ENCODE measurements at places on chromosomes 4 and X.

GRCh38 chr4:138209094-138209493 is 33.1 kb downstream of the SLC7A11 start:
- no peak for DNase-seq

DNA sequence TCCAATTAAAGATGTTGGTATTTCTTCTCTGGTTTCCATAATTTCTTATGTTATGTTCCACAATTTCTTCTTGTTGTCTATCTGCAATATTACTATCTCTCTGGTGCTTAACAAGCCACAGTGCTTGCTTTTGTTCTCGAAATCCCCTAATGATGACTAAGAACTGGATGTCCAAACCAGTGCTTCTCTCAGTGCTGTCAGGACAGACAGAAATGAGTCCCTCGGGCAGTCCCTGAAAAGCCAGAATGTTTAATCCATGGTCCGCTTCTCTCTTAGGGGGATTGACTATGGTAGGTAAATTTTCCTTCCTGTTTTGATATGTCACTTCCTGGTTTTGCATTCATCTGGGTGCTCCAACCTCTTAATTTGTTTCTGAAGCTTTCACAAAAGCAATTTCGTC is 321.6 kb upstream of the PCDH10 start:
- no peak for DNase-seq

- no peak for DNase-seq
Observed at GRCh38 chrX:56029188-56029587, 203.0 kb upstream of the KLF8 start.

DNA sequence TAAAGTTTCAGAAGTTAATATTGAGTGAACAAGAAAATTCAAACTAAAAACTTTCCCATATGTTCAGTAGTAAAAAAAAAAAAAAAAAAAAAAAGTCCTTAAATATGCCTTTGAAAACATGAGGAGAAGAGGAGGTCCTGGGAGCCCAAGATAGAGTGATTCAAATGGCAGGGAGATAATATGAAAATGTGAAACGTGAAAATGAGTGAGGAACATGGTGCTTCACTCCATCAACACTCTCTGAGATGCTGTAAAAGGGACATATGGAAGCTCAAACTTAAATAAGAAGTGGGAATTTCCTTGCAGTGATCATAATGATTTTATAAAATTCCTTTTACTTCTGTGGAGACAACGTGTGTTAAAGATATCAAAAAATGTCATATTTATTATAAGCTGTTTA is 423.9 kb downstream of the PABPC4L start:
- no peak for DNase-seq

DNA sequence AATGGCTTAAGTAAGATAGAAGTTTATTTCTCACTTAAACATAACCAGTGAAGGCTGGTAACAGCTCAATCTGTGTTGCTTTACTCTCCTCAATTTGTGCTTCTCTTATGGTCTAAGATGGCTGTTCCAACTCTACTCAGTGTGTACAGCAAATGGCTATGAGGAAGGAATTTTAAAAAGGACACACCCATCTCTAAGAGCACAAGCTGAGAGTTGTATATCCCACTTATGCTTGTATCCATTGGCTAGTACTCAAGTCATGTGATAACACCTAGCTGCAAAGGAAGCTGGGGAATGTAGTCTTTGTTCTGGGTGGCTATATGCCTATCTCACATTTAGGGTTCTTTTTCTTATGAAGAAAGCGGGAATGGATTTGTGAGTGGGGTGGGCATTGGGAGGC is 63.3 kb downstream of the GPAT3 start:
- no peak for DNase-seq

- DNase-seq, result no peak
Observed at GRCh38 chr4:108651014-108651791, 804 bp downstream of the OSTC start.

DNA sequence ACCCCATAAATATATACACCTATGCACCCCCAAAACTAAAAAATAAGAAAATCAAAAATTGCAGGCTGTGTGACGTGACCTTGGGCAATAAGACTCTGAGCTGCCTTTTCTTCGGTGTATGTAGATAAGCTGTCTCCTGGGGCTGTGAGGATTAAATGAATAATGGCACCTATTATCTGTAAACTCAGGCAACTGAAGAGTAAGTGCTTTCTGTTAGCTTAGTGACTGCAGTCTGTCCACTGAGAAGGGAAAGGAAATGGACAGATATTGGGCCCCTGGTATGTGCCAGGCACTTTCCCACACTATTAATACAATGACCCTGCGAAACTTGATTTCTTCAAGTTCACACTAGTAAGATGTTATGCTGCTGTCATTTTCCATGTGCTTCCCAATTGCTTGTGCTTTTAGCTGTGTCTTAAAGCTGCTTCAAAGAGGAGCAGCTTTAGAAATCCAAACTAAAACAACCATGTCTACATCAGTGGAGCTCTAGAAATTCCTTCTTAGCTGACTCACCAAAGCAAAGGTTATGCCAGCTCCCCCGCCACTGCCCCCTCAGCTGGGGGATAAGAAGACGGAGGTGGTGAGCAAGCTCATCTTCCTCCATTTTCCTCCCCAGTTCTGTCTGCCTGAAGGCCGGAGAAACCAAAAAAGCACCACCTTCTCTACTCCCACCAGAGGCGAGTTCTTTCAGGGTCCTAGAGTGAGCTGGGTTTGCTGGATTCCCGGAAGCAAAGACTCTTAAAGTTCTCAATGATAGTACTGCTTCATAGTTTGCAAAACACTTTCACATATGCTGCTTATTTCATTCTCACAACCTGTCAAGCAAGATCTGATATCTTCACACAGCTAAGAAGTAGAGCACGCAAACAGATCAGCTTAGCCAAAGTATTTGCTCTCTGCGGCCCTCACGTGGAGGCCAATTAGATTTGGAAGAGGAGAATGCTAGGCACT is 8.8 kb upstream of the DGAT2L6 start:
- no peak for DNase-seq

- no peak for DNase-seq
Observed at GRCh38 chr4:149521611-149522425, 293.8 kb downstream of the IQCM start.

DNA sequence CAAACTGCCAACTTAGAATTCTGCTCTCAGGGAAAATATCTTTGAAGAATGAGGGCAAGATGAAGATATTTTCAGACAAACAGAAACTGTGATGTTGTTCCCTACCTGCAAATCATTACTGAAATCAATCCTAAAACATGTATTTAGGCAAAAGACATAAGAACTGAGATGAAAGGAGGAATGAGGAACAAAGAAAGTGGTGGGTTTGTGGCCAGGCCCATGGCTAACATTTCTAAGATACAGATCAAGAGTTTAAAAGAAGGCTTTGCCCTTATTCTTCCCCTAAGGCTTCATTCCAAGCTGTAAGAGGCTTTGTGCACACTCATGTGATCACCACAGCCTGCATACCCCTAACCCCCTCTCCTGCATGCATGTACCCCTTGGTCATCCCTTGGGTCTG is 46.5 kb downstream of the ADGRG2 start:
- no peak for DNase-seq

DNA sequence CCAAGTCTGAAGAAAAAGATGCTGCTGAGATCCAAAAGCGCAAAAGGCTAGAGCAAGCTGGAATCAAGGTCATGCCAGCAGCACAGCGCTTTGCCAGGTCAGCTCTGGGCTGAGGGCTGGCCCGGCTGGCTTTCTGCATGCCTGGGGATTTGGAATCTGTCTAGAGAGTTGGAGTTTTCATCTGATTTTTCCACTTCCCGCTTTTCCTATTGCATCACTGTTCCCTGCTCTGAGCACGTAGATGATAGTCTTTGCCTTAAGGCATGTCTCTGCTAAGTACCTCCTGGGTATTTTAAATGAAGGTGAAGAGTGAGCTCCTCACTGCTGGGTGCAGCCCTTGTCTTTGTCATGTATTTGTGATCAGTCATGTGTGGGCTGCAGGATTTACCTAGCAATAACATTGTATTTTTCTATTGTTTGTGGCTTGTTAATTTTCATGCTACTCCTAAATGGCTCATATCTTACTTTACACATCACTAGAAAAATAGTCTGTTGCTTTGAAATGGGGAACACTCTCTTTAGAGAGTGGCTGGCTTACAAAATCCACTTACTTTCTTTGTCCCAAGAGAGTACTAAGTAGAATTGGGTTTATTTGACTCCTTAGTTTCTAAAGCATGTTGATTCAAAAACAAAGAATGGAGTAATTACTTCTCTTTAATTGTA is 82.8 kb downstream of the LIMCH1 start:
- DNase-seq, result no peak

DNA sequence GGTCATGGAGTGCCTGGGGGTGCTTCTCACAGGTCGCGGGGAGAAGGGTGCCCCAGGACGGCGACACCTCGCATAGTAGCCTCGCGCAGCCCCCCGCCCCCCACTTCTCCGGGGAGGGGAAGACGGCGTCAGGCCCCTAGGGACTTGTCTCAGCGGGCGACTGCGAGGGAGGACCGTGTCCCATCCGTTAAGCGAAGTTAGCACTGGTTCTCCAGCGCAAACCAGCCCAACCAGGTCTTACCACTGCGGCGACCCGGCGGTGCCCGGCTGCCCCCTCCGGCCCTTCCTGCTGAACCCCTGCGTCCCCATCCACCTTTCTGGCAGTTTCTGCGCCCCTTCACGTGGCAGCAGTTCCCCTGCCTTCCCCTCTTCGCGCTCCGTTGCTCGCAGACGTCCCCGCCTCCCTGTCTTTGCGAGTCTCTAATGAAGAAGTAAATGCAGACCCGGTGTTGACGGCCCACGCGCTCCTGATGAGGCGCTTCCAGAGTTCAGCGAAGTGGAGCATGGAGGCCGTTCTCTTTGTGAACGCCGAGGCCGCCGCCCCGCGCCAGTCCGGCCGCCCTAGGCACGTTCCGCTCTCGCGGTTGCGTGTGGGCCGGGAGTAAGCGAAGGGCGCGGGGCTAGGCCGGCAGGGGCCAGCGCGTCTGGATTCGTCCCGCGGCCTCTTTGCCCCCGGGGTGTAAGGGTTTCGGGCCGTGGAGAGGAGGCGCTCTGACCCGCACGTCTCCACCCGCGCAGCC is 3.0 kb downstream of the SLIT2 start:
- no peak for DNase-seq

- DNase-seq, result no peak
Observed at GRCh38 chrX:16882169-16882568, 12.0 kb upstream of the RBBP7 start.

DNA sequence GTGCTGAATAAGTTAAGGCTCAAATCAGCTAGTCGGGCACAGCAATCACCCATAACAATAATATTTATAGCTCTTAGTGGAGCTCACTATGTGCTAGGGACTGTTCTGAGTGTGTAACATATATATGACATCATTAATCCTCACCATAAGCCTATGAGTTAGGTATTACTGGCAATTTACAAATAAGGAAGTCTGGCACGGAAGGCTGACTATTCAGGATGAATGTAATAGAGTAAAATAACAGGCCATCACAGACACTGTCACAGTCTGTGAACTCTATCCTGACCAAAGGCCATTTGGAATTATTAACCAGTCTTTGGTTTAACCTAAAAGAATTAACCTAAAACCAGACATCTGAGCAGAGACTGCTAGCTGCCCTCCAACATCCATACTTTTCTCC is 119.3 kb downstream of the C4orf51 start:
- no peak for DNase-seq

- DNase-seq, result no peak
Observed at GRCh38 chr4:168769416-168769815, 240.6 kb downstream of the CBR4 start.

- no peak for DNase-seq
Observed at GRCh38 chr4:102734591-102735385, 26.0 kb downstream of the MANBA start.

DNA sequence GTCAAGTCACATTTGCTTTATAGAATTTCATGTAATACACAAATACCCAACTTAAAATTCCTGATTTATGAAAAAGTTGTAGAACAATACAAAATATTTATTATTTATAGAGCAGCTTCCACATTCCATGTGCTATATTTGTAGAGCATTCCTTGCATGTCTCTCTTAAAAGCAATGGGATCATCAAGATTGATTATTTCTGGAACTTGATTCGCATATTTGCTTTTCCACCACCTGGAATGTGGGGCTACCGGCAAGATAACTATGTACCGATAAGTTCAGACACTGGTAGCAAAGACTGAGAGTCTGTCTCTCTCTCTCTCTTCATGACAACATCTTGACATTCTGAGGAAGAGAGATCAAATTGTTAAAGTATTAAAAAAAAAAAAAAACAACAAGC is 59.3 kb downstream of the MAPK10 start:
- DNase-seq, result no peak

GRCh38 chr4:127558489-127559407 is 74.0 kb upstream of the INTU start:
- no peak for DNase-seq

GRCh38 chr4:7183780-7184460 is 8.4 kb upstream of the SORCS2 start:
- no peak for DNase-seq

DNA sequence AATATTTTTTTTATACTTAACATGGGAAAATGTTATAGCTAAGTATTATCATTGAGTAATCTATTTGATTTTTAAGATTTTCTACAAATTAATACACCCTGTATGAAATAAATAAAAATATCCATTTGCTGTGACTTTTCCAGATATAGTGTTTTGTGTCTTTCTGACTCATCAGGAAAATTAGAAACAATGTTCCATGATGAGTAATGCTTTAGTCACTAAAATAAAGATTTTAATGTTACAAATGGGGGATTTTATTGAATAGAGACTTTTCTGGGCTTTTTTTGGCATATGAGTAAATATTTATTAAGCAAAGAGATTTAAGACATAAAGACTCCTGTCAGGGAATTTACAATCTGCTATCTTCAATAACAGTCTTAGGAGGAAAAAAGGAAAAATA is 279.2 kb upstream of the NOCT start:
- DNase-seq, result no peak

DNA sequence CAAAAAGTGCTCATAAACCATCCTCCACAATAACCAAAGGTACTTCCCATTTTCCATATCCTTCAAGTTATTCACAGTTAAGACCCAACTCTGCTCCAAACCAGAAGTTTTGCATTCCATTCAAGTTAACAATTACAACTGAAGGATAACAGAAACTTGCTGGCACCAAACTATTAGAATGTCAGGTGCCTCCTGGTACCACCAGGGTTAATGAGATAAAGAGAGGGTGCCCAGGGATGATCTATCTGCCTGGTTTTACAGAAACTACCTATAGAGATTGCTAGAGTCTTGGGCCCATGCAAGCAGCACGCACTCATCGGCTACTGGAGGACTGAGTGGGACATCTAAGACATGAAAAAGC is 114.6 kb downstream of the RBM47 start:
- no peak for DNase-seq

- DNase-seq, result no peak
Observed at GRCh38 chrX:128698573-128699181, 646.5 kb upstream of the ACTRT1 start.

GRCh38 chr4:45324455-45325417 is 598.4 kb upstream of the GNPDA2 start:
- DNase-seq, result no peak

- DNase-seq, result no peak
Observed at GRCh38 chrX:15977644-15978043, 123.0 kb upstream of the AP1S2 start.

GRCh38 chr4:80956421-80956820 is 74.1 kb upstream of the BMP3 start:
- DNase-seq, result no peak

DNA sequence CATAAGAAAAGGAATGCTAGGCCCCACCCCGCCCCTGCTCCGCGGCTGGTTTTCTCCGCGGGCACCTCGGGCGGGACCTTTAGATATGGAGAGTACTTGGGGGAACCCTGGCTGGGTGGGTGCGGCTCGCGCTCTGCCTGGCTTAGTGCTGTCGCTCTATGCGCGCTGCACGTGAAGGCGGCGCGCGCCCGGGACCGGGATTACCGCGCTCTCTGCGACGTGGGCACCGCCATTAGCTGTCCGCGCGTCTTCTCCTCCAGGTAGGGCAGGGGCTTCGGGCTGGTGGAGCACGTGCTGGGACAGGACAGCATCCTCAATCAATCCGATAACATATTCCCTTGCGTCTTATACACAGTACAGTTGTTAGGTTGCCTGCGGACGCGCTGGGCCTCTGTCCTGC is 56.0 kb downstream of the MAGEB10 start:
- DNase-seq, result no peak
